ENCODE measurements at places on chromosomes 3 and 15.

- no peak for DNase-seq
Measured at GRCh38 chr3:133162670-133163305, 124.6 kb downstream of the TMEM108 start.

DNA sequence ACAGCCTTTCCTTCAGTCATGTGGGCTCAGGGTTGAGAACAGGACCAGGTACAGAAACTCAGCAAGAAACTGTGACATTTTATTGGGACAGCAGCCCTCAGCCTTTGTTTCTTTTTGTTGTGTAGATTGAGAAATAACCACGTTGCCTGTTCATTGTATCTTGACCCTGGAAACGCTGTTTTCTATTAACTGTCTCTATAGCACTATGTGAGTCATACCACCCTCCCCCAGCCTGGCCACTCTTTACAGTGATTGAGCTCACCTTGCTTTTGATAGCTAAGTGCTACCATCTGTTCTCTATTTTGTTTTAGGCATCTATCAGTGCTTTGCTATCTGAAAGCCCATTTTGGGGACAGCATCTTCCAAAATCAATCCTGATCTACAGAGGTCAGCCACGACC, 127.9 kb downstream of the CD47 start:
- no peak for DNase-seq

DNA sequence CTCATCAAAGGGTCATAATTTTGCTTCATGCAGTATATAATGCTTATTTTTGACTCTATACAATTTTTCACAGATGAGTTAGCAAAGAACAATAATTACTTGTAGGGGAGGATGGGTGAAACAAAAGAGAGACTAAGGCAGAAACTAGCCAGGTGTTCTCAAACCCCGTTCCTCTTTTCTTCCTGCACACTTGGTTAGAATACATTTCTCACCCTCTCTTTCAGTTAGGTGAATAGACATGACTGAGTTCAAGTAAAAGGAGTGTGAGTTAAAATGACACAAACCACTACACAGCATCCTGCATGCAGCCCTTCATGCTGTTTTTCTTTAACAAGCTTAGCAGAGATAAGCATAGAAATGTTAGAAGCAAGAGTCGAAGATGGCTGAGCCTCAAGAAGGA, 922.2 kb downstream of the TBL1XR1 start:
- no peak for DNase-seq

DNA sequence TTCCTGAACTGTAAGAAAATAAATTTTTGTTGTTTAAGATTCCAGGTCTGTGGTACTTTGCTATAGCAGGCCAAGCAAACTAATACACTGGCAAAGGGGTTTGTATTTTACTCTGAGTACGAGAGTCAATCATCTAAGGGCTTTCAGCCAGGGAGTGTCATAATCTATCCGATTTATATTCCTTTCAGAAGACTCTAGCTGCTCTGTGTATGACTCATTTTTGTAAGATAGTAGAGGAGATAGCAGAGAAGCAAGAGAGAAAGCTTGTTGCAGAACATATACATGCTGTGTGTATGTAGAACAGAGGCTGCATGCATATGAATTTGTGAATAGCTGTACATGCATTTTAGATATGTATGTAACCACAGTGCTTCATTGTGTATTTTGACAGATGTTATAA, 577.9 kb upstream of the EPHA6 start:
- DNase-seq, result no peak

DNA sequence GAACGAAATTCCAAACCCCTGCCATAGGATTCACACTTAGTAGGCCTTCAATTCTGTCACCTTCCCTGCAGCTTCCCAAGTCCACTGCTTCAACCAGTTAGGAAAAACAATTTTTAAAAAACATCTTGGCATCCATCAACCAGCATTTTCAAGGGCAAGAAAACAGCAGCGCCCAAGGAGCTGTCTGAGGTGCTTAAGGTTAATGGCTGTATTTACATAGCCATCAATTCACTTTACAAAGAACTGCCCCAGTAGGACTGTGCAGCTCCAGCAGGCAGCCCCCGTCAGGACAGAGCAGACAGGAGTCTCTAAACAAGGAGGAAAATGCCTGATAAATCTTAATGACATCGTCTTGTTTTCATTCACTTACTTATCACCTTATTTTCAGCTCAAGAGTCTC, 13.3 kb downstream of the TAFA4 start:
- DNase-seq, result peak; percentile 3

DNA sequence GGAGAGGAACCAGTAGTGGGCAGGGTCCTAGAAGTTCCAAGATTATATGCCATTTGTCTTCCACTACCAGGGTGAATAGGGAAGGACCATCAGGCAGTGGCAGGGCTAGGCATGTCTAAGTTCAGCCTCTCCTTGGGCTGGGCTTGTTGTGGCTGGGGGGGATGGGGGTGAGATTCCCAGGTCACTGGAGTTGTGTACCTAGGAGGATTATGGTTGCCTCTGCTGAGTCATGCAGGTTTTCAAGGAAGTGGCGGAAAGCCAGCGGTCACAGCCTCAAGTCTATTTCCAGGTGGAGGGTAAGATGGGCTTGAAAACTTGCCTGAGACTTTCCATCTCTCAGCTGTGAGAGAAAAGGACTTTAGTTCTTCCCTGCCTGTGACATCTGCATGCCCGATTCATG, 1407.1 kb downstream of the SI start:
- no peak for DNase-seq

- no peak for DNase-seq
Measured at GRCh38 chr3:39905788-39906187, 96.4 kb downstream of the MYRIP start.

- DNase-seq, result no peak
Measured at GRCh38 chr3:167251678-167252077, 128.4 kb downstream of the ZBBX start.

- DNase-seq, result peak; percentile 8
Measured at GRCh38 chr3:29827756-29828155, 546.9 kb downstream of the RBMS3 start.

DNA sequence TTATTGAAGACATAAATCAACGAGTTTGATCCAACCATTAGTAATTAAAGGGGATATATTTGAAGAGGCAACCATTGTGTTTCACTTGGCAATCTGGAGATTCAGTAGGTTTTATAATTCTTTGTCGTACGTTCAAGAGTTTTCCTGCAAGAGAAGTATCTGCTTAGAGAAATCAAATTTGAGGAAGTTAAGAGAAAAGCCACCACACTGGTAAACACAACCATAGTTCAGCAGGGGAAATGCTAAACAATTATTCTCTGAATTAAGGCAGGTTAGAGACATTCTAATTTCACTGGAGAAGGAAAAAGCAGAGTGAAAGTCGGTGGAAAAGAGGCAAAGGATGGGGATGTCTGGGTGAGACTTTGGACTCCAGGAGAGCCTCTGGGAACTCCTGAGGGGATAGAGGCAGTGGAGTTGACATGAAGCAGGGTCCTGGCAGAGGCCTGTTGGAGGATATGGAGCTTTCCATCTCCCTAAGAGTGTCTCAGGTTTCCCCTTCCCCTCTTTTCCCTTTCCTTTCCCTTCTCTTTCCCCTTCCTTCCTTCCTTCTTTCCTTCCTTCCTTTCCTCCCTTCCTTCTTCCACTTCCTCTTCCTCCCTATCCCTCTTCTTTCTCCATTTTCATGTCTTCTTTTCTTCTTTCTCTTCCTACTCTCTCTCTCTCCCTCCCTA, 26.5 kb downstream of the SPINK8 start:
- no peak for DNase-seq

DNA sequence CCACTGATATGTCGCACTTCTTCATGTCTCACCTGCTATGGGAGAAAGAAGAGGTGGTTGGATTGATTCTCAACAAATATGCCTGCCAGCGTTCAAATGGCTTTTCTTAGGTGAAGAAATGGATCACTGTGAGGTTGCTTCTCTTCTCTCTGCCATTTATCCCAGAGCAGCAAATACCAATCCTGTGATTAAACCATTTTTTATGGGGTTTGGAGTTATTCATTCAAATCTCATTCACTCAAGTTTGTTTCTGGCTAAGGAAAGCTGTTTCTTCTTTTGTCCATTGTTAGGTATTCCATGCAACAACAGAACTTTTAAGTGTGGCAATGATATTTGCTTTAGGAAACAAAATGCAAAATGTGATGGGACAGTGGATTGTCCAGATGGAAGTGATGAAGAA, 12.2 kb upstream of the C3orf52 start:
- peak; percentile 60 for DNase-seq

DNA sequence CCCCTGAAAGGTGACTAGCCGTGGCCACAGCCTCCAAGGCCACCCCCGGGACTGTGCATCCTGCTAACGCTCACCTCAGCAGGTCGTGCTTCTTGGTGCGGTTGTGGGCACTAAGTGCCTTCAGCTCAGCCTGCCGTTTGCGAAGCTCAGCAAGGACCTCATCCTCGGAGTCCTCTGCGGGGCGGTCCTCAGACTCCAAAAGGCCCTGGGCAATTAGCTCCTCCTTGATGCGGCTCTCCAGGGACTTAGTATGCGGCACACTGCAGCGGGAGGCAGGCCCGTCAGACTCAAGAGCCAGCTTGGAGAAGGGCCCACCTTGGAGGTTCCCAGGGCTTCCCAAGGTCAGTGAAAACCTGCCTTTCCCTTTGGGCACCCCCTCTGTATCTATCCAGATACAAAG, 8.3 kb downstream of the TADA3 start:
- DNase-seq, result no peak

DNA sequence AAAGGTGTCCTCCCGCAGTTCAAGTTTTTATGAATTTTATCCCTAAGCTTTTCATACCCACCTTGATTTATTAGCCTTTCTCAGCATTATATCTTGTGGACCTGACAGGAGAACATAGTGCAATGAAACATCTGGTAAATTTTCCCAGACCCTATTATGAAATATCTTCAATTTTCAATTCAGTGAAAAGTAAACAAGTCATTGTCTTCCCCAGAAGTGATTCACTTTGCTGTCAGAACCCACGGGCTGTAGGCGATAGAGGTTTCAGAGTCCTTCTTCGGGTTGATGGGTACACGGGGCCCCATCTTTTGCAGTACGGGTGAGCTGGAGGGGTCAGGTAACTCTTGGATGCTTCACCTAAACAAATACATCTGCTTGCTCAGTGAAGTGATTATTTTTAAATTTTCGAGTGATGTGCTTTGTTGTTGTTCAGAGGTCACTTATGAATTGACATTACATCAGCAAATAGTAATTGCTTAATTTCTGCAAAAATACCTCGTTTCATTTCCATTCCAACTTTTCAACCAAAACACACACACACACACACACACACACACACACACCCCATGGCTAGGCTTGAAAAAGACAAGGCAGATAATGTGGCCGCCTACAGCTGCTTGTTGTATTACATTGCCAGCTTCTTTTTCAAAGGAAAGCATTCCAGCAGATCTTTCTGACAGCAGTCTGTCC, 102.9 kb downstream of the SEMA6D start:
- no peak for DNase-seq

DNA sequence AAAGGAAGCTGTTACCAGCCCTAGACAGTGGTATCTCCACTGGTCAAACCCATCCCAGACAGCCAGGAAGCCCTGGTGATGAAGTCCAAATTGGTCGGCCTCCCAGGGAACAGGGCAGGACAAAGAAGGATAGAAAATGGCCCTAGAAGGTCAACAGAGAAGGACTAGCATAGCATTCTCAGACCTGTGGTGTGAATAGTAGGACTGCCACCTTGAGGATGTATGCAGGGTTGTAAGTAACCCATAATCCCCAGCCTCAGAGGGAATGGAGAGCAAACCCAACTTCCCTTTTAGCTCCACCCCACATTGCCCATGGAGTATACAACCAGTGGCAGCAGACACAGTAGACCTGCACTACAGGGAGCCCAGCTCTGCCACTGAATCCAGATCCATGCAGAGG, 68.6 kb upstream of the EIF1B start:
- DNase-seq, result no peak

DNA sequence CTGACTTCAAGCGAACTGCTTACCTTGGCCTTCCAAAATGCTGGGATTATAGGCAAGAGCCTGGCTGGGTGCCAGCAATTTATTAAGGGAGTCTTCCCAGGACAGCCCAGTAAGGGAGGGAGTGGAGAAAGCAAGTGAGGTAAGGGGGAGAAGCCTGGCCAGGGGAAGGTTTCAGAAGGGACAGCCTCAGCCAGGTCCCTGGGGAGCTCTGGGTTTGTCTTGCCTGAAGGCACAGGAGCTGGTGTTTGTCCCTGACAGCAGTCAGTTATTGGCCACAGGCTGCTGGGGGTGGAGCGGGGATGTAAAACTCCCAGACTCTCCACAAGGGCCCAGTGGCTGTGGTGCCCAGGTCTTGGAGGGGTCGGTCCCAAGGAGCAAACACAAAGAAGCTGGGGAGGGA, 33.0 kb upstream of the CDCP1 start:
- DNase-seq, result no peak

- DNase-seq, result no peak
Measured at GRCh38 chr15:69914960-69915359, 182.8 kb downstream of the TLE3 start.

- DNase-seq, result no peak
Measured at GRCh38 chr3:77780278-77780996, 740.5 kb downstream of the ROBO2 start.

DNA sequence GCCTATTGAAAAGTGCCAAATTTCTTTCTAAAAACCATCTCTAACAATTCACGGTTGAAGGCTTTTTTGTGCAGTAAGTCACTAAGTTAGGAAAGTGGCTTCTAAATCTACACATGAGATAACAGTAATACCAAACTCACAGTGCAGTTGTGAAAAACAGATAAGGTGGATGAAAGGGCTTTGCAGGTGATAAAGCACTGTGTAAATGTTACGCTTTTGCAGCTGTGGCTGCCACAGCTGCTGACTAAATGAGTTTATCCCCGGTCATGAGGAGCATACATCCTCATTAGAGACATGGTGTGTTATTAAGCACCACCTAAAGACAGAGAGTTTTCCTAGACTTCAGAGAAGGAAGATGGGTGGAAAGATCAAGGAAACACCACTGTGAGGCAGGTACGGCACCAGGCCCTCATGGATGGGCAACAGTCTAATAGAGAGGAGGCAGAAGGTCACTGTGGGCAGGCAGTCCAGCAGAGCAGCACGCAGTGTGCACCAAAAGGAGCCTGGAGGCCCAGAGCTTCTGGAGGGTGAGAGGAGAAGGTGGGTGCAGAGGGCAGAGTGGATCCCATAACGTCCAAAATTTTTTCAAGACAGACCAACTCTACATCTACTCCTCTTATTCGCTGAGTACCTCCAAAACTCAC, 68.5 kb downstream of the FMN1 start:
- no peak for DNase-seq

DNA sequence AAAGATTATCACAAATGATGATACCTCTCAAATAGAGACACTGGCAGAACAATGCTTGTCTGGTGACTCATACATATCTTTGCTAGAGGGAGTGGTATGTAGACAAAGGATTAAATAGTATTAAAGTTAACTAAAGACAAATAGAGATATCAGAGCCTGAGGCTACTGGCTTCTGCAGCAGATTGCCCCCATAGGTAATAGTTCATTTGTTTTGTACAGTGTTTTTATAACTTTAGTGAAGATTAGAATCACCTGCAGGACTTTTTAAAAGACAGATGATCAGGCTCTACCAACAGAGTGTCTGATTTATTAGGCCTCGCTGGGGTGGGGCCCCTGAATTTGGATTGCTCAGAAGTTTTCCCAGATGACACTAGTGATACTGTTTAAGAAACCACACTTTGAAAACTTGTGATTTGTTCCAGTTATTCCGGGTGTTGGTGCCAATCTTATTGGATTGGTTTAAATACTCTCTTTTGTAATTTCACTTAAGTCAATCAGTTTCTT, 96.4 kb downstream of the NAALADL2 start:
- peak; percentile 60 for DNase-seq

- DNase-seq, result peak; percentile 77
Measured at GRCh38 chr3:21158861-21159542, 592.0 kb downstream of the ZNF385D start.

- DNase-seq, result no peak
Measured at GRCh38 chr3:186788482-186789370, 5.3 kb downstream of the EIF4A2 start.

All from HFFc6 (cell line).